ENCODE measurements at places on chromosomes 7 and 10.

GRCh38 chr10:26486304-26486703 lies 48.2 kb downstream of the APBB1IP start:
- no peak for DNase-seq

GRCh38 chr7:56449762-56450161 lies 333.5 kb upstream of the NUPR2 start:
- no peak for DNase-seq

GRCh38 chr7:30838008-30838407 lies 66.8 kb downstream of the MINDY4 start:
- no peak for DNase-seq

- no peak for DNase-seq
These were observed 7.9 kb upstream of the NUDCD3 start for GRCh38 chr7:44498230-44498954.

DNA sequence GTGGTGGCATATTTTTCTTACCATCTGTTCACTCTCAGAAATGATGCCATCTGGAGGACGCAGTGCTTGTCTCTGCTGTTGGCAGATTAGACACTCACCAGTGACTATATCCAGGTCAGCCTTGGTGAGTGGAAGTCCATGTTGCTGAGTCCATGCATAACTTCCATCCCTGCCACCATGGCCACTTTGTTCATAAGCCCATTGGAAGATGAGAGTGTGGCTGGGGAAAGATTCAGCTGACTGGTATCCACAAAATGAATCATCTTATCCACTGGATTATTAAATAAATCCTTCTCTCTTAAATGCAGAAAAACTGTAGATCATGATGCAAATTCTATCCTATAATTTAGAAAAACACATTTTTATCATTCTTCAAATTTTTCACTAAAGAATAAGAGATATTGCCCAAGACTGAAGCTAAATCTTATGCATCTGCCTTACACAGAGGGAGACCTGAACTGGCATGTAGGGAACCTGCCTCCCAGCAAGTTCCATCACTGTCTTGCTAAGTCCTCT lies 726.9 kb downstream of the TNS3 start:
- DNase-seq: no peak

- DNase-seq: no peak
These were observed 209.8 kb downstream of the CCDC3 start for GRCh38 chr10:12791728-12792127.

GRCh38 chr10:43249151-43249961 lies 17.5 kb downstream of the RASGEF1A start:
- DNase-seq: no peak

GRCh38 chr10:79179164-79179956 lies 110.6 kb downstream of the ZMIZ1 start:
- no peak for DNase-seq

- no peak for DNase-seq
These were observed 86.1 kb downstream of the VOPP1 start for GRCh38 chr7:55486192-55486590.

All from stimulated activated CD4-positive, alpha-beta T cell treated with anti-CD3 and anti-CD28 coated beads, Interleukin-1b, Interleukin-23, amount 100 ng/mL, for 24 hours (primary cell).